Osteocyte (in vitro differentiated cells): ENCODE measurements at places on chromosomes 16 and 17.

DNA sequence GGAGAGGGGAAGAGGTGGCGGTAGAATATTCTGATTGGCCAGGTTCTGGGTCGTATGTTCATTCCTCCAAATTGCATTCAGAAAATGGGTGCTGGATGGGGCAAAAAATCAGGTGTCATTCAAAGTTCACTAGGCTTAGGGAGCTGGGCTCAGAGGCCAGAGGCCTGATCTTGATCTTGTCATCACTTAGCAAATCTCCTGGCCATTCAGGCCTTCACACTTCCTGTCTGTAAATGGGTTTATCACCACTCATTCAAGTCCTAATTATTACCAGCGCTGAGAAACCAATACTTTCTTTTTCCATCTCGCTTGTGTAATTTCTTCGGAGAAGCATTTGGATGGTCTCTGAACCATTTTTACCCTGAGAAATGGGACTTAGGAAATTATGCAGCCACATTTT, 50.8 kb downstream of the BMERB1 start:
- DNase-seq: no peak

- no peak for DNase-seq
Measured at GRCh38 chr17:82752371-82753200, 721 bp downstream of the TBCD start.

DNA sequence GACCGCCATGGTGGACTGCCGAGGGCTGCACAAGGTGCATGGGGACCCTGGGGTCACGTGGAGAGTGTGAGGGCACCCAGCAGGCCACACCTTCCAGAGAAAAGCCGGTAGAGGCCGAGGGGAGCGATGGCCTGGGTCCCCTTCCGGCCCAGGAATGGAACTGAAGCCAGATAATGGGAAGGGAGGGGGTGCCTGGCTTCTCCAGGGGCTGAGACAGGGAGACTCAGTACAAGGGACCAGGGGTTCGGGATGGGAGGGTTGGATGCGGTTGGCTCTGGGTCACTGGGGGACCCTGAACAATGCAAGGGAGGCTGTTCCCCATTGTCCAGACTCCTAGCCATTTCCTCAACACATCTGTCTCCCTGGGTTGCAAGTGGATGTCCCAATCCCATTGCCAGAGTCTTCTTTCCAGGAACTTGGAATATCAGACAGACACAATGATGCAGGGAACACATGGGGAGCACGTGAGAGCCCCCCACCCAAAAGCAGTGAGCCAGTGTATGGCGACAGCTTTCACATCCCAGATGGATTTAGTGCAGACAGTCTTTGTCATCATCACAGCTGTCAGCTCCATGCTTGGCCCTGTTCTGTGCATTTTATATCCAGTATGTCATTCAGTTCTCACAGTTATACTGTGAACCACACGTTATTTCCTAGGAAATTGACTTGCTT, 23.6 kb upstream of the DNAI2 start:
- DNase-seq: no peak

DNA sequence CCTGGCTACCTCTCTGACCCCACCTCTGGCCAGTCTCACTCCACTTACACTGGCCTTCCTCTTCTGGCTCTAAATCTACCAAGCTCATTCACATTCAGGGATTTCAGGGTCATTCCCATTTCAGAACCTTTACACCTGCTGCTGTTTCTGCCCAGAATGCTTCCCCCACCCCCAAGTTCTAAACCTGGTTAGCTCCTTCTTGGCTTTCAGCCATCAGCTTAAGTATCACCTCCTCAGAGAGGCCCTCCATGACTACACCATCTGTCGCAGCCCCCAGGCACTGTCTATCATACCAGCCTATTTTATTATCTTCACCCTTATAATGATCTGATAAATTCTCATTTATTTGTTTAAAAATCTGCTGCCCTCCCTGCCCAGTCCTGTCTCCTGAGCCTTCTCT, 23.3 kb upstream of the NGFR start:
- no peak for DNase-seq

- DNase-seq: no peak
Measured at GRCh38 chr17:37088459-37088858, 139.7 kb downstream of the AATF start.

DNA sequence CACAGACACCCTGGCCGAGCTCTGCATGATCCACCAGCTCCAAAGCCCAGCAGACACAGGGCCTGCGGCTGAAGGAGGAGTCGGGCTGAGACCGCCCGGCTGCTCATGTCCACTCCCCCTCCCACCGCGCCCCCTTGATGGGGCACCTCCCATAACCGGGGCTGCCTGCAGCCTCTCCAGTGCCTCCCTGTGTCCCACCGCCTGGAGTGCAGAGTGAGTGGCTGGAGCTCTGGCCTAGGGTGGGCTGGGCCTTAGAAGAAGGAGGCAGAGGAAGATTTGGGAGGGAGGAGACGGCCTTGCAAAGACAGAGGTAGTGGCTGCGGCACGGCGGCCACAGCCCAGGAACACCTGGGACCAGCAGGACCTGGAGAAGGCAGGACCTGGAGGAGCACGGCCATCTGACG, 4.0 kb downstream of the CBFA2T3 start:
- no peak for DNase-seq

DNA sequence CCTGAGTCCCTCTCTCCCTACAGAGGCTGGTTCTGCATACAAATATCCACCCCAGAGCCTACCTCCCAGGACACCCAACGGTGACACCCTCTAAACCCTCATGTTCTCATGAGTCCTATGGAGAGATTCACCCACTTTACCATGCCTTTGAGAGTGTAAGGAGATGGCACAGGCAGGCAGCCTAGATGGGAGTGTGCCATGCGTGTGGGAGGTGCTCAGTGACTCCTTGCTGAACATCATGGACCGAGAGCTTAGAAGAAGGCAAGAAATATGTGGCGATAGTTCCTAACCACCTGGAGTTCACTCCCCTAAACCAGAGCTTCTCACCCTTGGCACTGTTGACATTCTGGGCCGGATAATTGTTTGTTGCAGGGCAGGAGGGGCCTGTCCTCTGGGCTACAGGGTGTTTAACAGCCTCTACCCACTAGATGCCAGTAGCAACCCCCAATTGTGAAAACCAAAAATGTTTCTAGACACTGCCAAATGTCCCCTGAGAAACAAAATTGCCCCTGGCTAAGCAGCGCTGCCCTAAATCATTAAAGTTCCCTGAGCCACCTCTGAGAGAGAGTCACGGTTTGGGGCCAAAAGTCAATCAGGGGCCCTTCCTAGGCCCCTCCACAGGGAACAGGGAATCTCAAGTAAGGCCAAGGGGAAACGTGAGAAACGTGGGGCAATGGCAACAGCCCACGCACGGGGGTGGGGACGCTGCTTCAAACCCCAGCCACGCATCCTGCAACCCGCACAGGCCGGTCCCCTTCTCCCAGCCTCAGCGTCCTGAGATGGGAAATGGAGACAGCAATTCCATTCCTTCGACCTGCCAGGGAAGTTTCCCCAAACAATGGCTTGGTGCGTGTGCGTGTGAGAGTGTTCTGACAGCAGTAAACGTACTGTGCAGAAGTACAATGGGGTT, 66.8 kb downstream of the C16orf78 start:
- no peak for DNase-seq

DNA sequence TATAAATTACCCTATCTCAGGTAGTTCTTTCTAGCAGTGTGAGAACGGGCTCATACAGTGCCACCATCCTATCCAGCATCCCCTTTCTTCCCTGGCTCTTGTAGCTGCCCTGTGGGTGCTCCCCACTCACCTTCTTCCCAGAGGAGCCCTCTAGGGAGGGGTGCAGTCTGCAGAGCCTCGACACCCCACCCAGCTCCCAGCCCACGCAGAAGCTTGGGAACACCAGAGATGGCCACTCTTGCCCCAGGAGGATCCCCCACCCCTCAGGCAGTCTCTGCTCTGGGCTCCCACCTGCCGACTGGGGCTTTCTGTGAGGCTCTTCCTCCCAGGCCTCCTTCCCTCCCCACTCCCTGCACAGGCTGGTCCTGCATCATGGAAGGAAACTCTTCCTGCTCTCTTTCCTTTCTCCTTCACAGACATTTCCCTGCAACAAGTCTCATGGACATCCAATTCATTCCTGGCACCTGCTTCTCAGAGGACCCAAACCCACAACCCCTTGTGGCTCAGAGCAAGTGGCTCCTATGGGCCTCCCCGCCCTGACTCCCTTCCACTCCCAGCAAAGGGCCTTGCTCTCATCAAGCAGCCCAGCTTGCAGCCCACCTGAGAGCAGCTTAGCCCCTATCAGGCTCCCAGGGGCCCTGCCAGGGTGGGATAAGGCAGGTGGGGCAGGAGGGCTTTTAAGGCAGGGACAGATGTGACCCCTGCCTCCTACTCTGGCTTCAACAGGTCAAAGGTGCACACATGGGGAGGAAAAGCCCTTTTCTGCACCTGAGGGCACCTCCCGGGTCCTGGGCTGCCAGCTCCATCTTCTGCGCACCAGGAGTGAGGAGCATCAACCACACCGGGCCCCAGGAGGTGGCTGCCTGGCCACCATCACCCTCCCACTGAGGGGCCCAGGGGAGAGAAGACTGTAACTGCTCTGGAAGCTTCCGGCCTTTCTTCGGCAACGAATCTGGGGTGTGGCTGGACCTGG, 263.8 kb upstream of the TNRC6C start:
- DNase-seq: peak; percentile 77

GRCh38 chr17:27285516-27285915, 8.4 kb upstream of the WSB1 start:
- no peak for DNase-seq

DNA sequence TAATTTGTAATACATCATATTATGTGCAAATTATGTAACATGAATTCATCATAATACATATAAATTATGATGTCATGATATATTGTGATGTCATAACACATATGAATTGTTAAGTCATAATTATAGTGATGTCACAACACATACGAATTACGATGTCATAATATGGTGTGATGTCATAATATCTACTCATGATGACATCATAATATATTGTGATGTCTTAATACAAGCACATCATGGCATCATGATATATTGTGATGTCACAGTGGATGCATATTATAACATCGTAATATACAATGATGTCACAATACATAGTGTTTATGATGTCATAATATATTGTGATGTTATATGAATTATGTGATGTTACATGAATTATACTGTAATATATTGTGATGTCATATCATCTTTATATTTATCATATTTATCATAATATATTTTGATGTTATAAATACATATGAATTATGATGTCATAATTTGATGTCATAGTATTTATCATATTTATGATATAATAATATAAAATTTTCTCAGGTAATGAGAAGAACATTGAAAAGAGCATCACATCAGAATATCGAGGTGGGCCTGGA, 1793.0 kb downstream of the TP53TG3F start:
- DNase-seq: no peak

DNA sequence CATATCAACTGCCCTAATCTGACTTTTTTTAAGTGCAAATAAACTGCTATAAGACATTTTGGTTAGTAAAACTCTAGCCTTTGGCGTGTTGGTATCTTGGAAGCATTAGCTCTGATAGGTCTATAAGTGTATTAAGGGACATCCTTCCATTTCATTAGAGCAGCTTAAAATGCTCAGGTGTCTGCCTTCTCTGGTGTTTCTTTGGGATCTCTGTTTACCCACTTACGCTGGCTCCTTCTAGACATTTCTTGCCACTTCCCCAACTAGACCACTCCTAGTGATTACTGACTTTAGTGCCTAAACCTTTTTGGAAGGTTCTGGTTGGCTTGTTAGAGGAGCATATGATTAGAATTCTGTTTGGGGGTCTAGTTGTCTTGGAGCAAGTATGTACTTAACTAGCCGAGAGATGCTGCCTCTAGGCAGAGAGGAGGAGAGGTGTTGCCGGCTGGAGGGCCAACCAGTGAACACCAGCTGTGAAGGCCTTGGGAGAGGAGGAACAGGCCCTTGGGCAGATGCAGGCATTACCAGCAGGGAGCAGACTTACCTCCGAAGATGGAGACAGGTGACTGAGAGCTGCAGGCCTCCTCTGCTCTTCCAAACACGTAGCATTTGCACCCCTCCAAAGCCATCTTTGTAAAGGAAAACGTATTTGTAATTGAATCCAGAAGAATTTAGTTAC, 15.2 kb upstream of the CLEC18C start:
- no peak for DNase-seq

DNA sequence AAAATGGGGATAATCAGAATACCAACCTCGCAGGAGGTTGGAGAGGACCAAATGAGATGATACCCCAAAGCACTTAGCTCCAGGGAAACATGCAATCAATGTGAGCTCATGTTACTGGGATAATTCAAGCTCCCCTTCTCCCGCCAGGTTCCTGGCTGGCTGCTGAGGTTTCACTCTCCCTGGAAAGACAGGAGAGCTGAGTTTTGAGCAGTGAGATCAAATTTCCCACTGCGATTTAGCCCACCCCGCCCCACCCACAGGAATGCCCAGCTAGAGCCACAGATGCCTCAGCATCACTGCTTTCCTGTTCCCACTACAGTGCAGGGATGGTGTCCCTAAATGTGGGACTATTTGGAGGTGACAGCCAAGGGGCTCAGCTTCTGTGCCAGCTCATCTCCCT, 56.7 kb downstream of the ZNF423 start:
- DNase-seq: no peak

DNA sequence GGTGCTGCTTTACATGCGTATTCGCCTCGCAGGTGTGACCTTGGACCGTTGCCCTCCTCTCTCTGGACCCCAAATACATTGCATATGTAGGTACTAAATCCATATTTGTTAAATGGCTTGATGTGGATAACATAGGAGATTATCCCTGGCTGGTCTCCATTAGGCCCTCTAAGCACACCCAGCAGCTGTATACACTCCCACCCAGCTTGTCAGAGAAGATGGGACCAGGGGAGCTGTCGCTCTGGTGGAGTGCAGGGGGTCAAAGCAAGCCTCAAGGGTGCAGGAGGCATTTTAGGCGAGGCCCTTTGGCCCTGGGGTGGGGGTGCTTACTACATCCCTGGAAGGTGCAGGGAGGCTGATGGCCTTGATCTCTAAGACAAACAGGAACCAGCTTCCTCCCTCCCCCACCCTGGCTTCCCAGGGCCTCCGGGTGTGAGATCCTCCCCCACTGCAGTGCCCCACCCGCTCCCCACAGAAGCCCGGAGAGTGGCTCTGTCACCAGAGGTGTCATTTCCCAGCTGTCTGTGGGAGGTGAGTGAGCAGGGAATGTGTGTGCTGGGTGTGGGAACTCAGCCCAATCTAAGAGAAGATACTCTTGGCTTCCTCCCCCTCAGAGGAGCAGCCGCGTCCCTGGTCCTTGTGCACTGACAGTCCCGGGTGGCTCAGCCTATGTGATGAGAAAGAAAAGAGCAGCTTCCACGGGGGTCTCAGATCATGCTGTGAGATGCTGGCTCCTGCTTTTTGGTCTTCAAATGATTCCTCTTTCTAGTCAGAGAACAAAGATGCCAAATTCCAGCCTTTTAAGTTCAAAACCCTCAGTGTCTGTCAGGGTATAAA, 1.4 kb upstream of the VAMP2 start:
- no peak for DNase-seq

- no peak for DNase-seq
Measured at GRCh38 chr16:85391175-85391707, 221.9 kb upstream of the GSE1 start.

DNA sequence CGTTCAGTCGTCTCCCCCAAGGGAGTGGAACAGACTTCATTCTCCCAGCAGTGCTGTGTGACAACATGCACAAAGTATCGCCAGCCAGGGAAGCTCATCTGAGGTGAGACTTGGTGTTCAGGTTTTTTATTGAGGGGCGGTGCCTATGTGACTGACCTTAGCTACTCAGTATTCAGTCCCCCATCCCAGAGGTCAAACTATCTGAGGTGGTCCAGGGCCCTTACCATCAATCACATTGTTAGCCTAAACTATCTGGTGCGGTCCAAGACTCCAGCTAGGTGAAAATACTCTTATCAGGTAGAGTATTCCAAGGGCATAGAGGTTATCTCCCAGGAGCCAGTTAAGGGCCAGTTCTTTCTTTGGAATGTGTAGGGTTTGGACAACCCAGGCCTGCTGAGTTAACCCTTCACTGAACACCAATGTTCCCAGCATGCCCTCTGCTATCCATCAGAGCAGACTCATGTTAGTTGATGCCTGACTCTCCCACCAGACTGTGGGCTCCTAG, 5.4 kb upstream of the CACNG1 start:
- no peak for DNase-seq
